Neural progenitor cell (in vitro differentiated cells): ENCODE measurements at places on chromosomes 13 and 19. TPM values are rescaled to one million over a fixed set of nuclear protein-coding genes. Genes with fewer than 3 reads are reported as not detected.

- DNase-seq: no peak
Measured at GRCh38 chr19:16527334-16527935, 14.8 kb downstream of the CHERP start.

Gene LGALS7
- total RNA-seq: not detected in 2 replicates

DNA sequence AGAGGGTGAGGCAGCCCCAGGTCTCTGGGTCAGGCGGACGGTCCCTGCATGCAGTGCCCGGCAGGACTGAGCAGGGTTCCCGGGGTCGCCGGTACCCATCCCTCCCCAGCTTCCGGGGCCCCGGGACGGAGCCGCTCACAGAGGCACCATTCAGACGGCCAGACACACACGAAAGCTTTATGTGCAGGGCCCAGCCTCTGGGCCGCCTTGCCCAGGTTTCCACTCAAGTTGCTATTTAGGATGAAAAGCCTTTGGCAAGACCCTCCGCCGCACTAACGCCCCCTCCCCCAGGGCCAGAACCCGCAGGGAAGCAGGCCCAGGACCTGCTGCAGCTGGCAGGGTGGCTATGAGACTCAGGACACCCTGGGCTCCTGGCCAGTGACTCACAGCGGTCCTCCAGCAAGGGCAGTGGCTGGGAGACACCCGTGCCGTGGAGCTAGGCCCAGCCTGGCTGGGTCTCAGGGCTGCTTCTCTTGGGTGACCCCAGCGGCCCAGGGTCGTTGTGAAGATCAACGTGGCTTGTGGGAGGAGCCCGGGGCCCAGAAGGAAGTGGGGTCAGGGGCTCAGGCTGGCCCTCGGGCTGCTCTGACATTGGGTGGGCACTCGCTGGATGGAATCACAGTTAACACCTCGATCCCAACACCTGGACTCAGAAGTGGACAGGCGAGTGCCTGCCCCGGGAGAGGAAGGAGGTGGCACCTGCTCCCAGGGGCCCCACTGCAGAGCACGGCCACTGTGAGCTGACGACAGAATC lies 4.8 kb downstream of the C19orf25 start:
- DNase-seq: no peak

GRCh38 chr13:31101472-31102170 lies 60.1 kb downstream of the HSPH1 start:
- DNase-seq: no peak

- DNase-seq: no peak
Measured at GRCh38 chr13:108915095-108915633, 285.8 kb downstream of the MYO16 start.

DNA sequence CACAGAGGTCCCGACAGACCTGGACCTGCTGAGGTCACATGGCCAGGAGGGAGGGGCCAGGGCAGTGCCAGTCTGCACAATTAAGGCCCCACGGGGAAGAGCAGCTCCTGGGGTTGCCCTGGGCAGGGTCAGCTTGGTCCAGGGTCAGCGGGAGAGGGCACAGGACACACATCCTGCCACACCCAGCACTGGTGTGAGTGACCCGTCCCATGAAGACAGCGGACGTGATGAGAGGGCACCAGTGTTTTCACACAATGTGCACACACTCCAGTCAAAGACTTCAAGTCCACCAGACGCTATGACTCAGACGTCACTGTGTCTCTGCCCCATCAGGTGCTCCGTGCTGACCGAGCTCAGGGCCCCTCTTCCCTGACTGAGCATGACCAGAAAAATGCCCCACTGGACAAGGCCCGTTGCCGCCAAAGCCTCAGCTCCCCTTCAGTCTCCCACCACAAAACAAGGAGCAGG lies 4.2 kb downstream of the TMEM259 start:
- no peak for DNase-seq

Gene CPB2
- total RNA-seq: not detected in 2 replicates

- DNase-seq: peak; percentile 4
Measured at GRCh38 chr13:103351035-103351828, 285.0 kb upstream of the SLC10A2 start.

Gene ZSCAN5B
- total RNA-seq: not detected in 2 replicates

DNA sequence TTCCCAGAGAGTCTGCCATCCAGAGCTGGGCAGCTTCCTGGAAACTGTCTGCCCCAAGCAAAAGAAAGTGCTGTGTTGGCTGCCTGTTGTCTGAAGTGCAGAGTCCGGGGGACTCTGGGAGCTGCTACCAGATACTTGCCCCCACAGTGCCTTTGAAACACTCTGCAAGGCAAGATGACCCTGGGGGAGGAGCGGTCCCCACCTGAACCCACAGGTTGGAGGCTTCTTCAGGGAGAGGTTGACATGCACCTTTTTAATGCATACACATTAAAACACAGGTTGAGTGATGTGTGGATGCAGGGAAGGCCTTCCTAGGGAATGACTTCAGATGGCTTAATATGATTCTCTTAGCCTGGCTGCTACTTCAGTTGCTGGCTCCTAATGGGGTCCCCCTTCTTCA lies 479.5 kb downstream of the ZNF536 start:
- DNase-seq: no peak

DNA sequence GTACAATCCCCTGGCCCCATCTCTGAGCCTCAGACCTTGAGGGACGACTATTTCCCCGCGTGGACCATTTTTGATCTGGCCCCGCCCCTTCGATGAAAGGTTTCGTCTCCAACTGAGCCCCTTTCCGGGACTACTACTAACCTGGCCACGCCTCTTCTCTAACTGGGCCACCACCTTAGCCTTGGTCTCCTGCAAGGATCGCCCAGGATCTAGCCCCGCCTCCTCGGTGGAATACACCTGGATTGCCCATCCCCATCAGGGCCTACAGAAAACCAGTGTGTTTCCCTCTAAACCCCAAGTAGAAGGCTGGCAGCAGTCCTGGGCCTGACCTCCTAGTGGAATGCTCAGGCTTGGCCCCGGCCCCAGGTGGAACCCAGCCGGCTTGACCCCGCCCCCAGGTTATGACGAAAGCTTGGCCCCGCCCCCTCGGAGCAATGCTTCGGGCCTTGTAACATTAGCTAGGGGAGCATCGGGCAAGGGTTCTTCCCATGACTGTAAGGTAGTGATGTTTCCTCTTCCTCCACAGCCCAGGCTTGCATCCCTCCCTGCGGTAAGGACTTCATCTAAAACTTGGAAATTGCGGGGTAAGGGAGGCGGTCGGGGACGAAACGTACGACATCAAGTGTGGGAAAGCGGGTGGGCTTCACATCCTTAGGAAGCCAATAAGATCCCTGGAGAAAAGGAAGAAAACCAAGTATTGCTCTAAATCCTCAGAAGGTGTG lies 9.1 kb downstream of the SPACA6 start:
- peak; percentile 85 for DNase-seq

DNA sequence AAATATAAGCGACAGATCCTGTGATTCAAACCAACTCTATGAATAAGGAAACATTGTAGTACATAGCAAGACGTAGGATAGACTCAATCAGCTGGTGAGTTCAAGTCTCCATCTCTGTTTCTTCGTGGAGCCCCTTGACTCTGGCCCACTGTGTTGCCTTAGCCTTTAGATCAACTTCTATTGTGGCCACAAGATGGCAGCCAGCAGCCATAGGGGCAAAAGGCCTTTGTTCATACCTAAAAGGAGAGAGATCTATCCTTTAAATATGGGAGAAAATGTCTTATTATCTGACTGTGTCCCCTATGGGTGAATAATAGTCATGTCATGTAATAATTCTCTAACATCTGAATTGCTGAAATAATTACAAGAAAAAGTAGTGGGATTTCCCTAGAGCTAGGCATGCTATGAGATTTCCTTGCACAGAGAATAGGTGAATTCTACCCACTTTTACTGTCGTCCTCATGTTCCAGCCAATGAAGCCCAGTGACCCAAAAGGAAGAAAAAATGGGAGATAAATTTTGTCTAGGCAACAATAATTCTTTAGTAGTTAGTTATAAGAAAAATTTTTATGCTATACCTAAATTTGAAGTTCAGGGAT lies 129.4 kb downstream of the PCDH20 start:
- DNase-seq: peak; percentile 53

GRCh38 chr13:24215732-24216131 lies 55.2 kb downstream of the SPATA13 start:
- peak; percentile 31 for DNase-seq

GRCh38 chr19:47353307-47353712 lies 4.2 kb downstream of the DHX34 start:
- no peak for DNase-seq

Gene SLC27A5
- total RNA-seq: 11.2 and 17.1 TPM in 2 replicates

- DNase-seq: peak; percentile 59
Measured at GRCh38 chr13:41268764-41269163, 5.4 kb upstream of the MTRF1 start.

Gene ACOD1
- not detected in 2 replicates for total RNA-seq

GRCh38 chr19:47598407-47599349 lies 10.3 kb upstream of the BICRA start:
- peak; percentile 65 for DNase-seq

GRCh38 chr19:17215127-17215971 lies at the start of gene USE1:
USE1 (plus strand) TSS chr19:17215357; CDS start chr19:17215406, 49 bp downstream.
- DNase-seq: peak; percentile 96

Gene PRR19
- total RNA-seq: 1.0 TPM in 2 replicates

- no peak for DNase-seq
Measured at GRCh38 chr13:79846386-79846785, 365.4 kb downstream of the NDFIP2 start.

- peak; percentile 57 for DNase-seq
Measured at GRCh38 chr13:41054212-41054877, 7.0 kb upstream of the WBP4 start.

DNA sequence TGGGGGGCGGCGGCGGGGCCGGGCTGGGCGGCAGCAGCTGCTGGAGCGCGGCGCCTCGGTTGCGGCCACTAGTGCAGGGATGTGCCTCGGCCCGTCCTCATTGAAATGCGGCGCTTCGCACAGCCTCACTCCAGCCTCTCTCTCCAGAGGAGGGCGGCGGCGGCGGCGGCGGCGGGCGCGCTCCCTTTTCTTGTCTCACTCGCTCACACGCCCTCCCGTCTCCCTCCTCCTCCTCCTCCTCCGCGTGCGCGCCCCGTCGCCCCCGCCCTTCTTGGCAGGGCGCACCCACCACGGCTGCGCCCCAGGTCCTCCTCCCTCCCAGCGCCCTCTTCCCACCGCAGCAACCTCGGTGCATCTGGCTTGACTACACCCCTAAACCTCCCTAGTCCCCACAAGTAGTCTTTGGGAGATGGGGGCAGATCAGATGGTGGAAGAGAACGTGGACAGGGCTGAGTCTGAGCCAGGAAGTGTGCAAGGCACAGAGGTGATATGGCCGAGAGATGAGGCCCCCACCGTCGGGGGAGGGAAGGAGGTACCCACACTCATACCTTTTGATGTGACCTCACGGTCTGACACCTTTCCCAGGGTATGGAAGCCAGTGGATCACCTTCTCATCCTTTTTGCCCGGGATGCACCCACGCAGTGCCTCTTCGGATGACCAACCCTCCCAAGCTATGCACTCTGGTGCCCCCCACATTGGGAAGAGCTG lies at the start of gene DCLK1:
Gene DCLK1 (minus strand): TSS at position 161 of the 709 bp plus-strand sequence.
- peak; percentile 85 for DNase-seq

DNA sequence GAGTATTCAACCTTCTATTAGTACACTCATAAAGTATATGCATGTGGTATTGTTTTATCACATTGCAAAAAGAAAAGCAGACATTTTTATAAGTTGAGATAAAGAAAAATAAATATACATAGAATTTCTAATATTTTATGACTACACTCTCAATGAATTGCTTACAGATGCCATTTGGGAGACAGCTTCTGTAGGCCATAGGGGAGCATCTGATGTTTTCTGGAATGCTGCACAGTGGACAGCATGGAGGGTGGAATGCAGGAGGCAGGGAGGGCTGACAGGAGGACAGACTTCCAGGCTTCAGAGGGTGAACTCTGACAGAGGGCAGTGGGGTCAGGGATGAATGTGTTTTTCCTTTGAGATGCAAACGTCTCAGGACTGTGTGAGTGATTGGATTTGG lies 45.8 kb downstream of the MIPEP start:
- DNase-seq: peak; percentile 17

GRCh38 chr19:33193865-33194362 lies at the start of gene LRP3:
LRP3 (plus strand) TSS chr19:33194330; CDS start chr19:33194786, 456 bp downstream.
- peak; percentile 84 for DNase-seq

Gene GIPR
- not detected in 2 replicates for total RNA-seq

DNA sequence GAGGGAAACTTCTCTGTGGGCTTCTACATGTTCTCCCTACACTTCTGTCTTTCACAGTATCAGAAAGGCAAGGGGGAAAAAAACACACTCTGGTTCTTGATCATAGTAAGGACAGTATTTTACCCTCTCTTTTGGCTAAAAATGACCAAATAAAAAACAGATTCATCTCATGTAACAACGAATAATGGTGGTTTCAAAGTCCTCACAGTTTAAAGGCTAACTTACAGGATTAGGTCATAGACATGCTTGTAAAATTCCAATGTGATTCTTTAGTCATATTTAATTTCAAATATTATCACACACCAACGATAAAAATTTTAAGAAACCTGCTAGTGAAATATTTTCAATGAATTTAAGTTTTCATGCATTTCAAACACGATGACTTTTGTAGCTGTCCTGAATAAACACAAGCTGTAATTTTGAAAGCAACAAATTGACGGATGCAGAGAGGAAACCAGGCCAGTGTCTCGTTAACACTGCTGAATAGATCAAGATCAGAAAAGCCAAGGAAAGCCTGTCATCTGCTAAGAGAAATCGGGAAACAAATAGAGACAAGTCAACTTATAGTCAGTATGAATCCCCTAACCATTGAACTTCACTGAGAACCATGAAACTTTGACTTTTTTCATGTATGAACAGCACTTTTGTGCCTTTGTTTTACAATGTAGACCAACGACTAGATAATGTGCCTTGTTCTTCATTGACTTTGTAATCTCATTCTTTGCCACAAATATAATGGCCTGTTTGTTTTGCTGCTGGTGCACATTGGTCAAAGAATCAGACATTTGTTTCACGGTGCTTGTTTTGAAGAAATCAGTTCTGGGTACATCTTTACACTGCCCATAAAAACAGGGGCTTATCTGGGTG lies 22.0 kb downstream of the MBNL2 start:
- no peak for DNase-seq

- DNase-seq: no peak
Measured at GRCh38 chr19:2045501-2046045, 5.5 kb downstream of the MKNK2 start.

Gene NCAN
- 4.8 and 12.9 TPM in 2 replicates for total RNA-seq

DNA sequence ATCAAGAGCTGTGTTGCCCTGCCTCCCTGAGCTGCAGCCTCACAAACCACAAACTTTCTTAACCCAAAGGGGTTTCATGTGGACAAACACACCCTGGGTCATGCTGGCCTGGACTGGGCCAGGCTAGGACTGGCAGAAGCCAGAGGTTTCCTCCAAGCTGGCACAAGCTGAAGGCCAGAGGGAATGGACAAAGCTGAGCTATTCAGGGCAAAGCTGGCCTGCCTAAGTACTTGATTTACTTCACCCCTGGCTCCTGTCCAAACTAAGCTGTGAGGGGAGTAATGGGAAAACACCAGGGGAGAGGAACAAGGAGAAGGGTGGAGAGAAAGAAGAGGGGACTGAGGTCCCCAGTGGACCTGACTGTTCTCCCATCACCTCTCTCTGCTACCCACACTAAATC lies 6.2 kb downstream of the CPAMD8 start:
- no peak for DNase-seq
